ENCODE measurements at places on chromosomes 16 and 17.

DNA sequence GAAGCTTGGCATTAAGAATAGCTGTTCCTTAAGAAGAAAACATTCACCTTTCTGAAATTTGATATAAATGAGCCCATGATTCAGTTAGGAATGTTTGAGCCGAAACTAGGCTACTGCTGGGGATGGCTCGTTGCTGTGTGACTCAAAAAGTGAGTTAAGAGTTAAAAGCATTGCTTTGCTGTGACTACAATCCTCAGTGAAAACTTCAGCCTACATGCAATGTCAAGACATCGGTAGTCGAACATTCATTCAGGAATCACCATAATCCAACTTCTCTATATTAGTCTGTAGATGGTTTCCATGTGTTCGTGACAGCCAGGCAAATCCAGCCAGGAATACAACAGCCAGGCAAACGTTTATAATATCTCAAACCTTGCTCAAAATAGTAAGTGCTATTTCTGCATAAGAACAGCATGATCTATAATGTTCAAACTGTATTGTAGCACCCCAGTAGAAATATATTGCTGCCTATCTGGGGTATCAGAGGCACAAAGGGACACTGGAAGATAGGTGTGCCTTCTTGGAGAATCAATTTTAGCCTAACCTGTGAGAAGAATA lies 1225.1 kb downstream of the CDH8 start:
- no peak for DNase-seq

GRCh38 chr16:64626776-64627175 lies 495.1 kb downstream of the CDH11 start:
- no peak for DNase-seq

DNA sequence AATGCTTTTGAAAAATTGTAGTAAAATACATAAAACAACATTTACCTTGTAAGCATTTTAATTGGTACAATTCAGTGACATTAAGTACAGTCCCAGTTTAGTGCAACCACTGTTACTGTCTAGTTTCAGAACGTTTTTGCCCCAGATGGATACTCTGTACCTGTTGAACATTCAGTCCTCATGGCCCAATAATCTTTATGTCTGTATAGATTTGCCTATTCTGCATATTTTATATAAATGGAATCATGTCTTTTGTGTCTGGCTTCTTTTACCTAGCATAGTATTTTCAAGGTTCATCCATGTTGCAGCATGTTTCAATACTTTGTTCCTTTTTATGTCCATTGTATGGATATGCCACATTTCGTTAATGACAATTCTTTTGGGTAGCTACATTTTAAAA lies 37.2 kb downstream of the TENT4B start:
- no peak for DNase-seq

GRCh38 chr17:66492080-66492479 lies 189.7 kb downstream of the PRKCA start:
- no peak for DNase-seq

GRCh38 chr17:79114458-79115301 lies 40.1 kb downstream of the ENGASE start:
- no peak for DNase-seq

DNA sequence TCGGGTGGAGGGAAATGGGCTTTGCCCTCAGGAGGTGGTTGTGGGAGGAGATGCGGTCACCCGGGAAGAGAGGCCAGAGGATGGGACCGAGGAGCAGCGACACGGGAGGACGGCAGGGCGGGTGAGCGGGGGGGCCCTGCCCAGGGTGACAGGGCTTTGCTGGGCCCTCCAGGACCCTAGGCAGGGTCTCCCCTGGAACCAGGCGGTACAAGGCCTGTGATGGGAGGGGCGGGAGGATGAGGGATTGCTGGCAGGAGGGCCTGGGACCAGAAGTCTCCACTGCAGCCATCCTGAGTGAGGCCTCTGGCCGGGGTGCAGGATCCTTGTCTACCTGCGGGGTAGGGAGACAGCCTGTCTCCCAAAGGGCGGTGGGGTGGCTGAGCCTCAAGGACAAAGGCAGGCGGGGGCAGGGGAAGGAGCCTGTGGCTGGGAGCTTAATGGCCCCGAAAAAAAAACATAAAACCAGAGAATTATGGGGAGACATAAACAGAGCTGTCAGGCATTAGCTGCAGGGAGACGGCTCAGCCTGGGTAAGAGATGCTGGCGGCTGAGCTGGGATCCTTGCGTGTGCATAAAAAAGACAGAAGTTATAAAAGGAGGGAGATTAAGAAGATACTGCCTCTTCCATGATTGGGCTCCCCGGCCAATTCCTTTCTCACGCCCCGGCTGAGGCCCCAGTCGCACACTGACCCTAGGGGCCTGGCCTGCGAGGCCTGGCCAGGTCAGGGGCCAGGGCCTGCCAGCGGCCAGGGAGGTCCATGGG lies 66.7 kb downstream of the SREBF1 start:
- DNase-seq, result no peak

- DNase-seq, result no peak
Observed at GRCh38 chr16:16118337-16118736, 105.0 kb downstream of the ABCC6 start.

DNA sequence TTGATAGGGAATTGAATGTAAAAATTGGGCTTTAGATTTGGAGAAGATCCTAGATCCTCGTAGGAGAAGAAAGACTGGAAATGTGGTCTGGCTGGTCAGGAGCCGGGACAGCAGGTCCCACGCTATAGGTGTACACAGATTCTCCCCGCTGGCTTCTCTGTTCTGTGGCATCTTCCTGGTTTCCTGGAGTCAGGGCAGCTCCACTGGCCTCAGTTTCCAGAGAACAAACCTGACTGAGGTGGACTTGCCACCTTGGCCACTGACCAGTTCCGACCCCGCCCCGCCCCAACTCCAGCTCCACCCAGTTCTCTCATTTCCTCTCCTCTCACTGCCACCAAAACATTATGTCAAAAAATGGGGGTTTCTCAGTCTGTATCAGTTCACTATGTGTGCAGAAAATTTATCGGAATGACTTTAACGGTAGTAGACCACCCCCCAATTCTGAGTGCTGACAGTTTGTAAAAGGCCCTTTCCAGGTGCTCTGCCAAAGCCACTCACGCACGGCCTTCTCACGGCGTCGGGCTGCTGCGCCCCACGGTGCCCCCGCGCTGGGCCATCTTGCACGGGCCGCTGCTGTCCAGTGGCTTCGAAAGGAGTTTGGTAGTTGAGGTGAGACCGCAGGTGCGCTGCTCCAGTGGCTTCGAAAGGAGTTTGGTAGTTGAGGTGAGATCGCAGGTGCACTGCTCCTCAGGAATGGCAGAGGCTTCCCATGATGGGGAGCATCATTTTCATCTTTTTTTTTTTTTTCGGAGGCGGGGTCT lies 161.4 kb upstream of the CHMP6 start:
- no peak for DNase-seq

- DNase-seq, result peak; percentile 32
Observed at GRCh38 chr16:69150146-69150865, 17.9 kb downstream of the UTP4 start.

GRCh38 chr16:52404546-52404945 lies 142.4 kb downstream of the TOX3 start:
- no peak for DNase-seq

GRCh38 chr17:77145224-77145611 lies 4.4 kb downstream of the SEC14L1 start:
- DNase-seq, result no peak

- no peak for DNase-seq
Observed at GRCh38 chr16:66167564-66168291, 198.8 kb upstream of the CDH5 start.

DNA sequence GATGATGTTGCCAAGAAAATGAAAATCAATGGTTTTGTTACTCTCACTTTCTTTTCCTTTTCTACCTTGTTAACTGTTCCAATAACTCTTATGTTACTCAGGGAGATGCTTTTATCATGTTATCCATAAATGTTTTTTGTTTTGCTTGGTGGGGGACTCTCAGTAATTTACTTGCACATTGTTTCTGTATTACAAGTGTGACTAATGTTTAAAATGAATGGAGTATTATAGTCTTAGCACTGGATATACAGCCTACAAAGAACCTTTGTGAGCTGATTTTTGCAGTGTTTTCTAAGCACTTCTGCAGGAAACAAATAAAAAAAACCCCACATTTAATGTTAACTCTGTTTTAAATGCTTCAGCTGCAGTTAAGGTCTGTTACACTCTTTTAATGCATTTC lies 12.1 kb downstream of the VMP1 start:
- DNase-seq, result no peak

DNA sequence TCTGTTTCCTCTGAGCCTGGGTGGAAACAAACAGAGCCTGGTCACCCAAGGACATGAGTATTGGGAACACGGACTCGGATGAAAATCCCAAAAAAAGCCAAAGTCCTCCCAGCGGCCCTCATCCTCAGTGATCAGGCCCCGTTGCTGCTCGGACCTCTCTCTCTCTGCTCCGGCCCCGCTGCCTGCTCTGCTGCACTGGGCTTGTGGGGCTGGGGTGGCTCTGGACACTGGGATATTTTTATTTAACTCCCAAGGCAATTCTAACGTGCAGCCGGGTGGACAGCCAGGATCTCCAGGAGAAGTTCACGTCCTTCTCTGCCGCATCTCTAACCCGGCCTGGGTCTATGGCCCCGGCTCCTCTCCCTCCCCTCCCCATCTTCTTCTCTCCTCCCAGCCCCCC lies 280.9 kb upstream of the TNRC6C start:
- DNase-seq, result no peak

DNA sequence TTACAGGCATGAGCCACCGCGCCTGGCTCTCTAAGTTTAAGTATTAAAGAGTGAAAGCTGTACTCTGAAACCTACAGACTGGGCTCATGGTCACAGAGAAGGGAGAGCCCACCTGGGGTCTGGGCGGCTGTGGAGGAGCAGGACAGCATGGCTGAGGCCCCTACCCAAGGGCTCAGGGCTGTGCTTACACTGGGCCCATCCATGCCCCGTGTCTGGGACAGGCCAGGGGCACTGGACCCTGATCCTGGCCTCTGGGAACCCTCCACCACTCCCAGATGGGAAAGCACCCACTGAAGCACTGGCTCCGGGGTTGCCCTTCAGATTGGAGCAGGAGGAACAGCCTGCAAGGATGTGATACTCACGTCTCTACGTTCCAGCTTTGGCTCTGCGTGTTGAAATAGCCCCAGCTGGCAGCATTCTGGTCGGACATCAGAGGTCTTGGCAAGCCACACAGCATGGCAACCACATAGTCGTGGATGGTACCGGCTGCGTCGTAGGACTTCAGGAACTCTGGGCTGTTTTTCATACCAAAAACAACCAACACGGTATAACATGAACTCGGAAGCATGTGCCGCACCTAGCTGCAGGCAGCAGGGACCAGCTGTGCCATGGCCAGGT lies 13.0 kb downstream of the SHPK start:
- no peak for DNase-seq

DNA sequence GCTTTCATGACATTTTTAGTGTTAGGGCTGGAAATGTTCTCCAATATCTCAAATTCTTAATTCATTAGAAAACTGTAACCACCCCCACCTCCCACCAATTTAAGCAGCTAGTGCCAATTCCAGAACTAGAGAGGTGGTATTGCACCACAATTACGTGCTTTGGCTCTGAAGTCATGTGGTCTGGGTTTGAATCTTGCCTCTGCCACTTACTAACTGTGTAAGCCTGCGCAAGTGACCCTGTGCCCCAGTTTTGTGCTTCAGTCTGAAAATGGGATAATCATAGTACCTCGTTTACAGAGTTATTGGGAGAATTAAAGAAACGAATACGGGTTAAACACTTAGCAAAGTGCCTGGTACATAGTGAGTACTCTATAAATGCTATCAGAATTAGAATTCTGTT lies 14.2 kb upstream of the MPHOSPH6 start:
- no peak for DNase-seq

GRCh38 chr17:68822719-68823289 lies 132.4 kb downstream of the ABCA8 start:
- no peak for DNase-seq

DNA sequence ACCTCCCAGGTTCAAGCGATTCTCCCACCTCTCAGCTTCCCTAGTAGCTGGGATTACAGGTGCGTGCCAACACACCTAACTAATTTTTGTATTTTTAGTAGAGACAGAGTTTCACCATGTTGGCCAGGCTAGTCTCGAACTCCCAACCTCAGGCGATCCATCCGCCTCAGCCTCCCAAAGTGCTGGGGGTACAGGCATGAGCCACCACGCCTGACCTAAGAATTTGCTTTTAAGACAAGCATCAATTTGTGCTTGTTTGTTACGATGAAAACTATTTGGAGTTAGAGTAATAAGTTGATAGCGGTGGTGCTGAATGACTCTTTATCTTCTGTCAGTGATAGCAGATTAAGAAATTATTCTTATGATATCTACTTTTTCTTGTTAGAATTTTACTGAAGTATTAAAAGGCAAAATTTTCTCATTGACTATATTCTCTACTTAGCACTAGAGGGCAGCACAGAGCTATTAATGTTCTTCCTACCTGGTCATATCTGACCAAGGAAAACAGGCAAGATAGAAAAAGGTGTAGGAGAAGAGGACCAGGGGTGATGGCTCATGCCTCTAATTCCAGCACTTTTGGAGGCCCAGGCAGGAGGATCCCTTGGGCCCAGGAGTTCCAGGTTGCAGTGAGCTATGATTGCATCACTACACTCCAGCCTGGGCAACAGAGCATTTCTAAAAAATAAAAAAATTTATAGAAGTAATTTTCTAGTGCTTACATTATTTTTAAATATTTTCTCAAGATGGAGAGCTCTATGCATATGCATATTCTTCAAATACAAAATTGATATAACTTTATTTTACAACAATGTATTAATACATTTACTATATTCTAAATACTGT lies 24.5 kb downstream of the STXBP4 start:
- DNase-seq, result no peak

GRCh38 chr16:55899857-55900256 lies 24.7 kb upstream of the CES5A start:
- no peak for DNase-seq

GRCh38 chr16:10561001-10561400 lies 19.4 kb downstream of the EMP2 start:
- DNase-seq, result no peak

GRCh38 chr16:87233928-87234327 lies 83.3 kb downstream of the C16orf95 start:
- no peak for DNase-seq

- DNase-seq, result no peak
Observed at GRCh38 chr16:64983231-64983630, 138.6 kb downstream of the CDH11 start.

- no peak for DNase-seq
Observed at GRCh38 chr17:75813081-75814020, 28.7 kb downstream of the UNK start.

DNA sequence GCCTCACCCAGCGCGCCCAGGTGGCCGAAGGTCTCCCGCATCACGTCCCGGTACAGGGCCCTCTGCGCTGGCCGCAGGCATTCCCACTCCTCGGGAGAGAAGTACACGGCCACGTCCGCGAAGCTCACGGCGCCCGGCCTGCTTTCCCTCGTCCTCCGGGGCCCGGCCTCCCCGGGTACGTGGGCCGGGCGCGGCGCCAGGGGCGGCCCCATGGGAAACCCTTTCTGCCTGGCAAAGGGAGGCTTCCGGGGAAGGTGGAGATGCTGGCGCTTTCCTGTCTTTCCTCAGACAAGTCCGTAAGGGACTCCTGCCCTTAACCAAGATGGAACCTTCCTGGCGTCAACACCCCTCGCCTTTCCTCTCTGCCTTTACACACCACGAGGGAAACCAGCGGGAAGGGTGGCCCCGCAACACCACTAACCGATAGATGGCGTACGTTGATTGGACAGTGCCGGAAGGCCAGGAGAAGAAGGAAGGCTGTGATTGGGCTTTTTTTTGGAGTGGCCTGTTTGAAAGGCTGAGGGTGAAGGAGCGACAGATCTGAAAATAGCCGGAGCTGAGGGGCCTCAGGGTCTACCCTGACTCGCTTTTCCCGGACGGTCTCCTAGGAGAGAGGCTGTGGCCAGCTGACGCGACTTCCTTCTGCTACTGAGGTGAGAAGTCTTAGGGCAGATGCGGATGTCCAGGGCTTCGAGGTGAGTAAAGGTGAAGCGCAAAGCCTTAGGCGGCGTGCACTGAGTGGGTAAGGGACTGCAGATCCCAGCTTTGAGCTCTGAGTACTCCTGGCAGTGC lies at the start of gene ZNF785:
Gene ZNF785 (minus strand): TSS at position 298 of the 792 bp plus-strand sequence. CDS start 86 bp downstream, at position 212.
- DNase-seq, result peak; percentile 96

All from GM12891 (cell line).